ENCODE measurements at places on chromosomes 16 and 17.
A peak's percentile ranks its signal among the peaks of the same experiment; 100 is the strongest.

GRCh38 chr17:79087428-79088143 lies 13.0 kb downstream of the ENGASE start:
- peak; percentile 69 for DNase-seq

- DNase-seq = no peak
Observed at GRCh38 chr17:48246612-48247011, 139.0 kb downstream of the SNX11 start.

- no peak for DNase-seq
Observed at GRCh38 chr17:68737761-68738443, 136.7 kb upstream of the FAM20A start.

GRCh38 chr16:87108941-87109340 lies 208.3 kb downstream of the C16orf95 start:
- no peak for DNase-seq

Measured in stimulated activated CD4-positive, alpha-beta T cell treated with anti-CD3 and anti-CD28 coated beads, TNF-alpha, amount 100 ng/mL, for 24 hours (primary cell).